ENCODE measurements at places on chromosomes 6 and 20.

DNA sequence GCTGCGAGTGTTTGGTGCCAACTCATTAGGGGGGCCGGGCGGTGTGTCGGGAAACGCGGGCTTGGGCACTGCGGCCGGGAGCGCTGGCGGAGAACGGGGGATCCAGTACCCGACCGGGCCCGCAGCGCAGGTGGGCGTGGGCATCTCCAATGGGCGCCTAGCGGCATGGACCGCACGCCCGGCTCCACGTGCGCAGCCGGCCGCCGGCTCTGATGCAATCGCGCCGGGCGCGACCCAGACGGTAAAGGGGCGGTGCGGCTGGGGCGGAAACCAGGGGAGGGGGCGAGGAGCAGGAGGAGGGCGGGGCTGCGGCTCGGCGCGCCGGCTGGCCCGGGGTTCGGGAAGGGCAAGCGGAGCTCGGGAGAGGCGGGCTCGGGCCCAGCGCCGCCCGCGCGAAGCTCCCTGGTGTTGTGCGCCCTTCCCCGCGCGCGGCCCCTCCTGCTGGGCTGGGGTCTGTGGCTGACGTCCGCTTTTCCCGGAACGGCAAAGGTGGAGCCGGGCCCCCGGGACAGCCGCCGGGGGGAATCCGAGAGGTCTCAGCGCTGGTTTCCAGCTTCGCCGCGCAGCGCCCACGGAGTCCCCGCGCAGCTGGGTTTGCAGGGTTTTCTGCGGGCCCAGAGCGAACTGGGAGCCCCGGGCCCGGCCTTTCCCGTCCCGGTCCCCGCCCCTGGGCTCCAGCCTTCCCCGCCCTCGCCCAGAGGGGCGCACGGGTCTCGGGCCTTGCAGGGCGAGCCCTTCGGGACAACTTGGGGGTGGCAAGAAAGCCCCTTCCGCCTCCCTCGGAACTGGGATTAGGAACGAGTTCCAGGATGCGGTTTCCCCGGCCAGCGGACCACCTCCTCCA is 867 bp downstream of the MTHFD1L start:
- peak; percentile 71 for DNase-seq

- no peak for DNase-seq
These were observed 230.6 kb upstream of the SUPT3H start for GRCh38 chr6:45608252-45608913.

DNA sequence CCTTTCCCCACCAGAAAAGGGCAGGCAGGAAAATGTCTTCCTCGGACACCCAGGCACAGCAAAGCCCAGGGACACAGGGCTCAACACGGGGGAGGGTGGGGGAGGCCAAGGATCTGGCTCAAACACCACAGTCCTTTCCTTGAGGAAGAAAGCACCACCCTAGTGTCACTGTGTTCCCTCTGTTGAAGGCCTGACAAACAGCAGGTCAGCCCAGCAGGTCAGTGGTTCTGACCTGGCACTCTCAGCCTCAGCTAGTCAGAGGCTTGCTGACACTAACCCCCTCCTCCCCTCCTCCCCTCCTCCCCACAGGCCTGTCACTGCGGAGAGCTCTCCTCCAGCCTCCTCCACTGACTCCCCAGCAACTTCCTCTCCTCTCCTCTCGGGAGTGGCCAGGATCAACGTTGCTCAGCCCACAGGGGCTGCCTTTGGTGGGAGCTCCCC is 239.6 kb downstream of the LRFN2 start:
- no peak for DNase-seq

- no peak for DNase-seq
These were observed 568.5 kb upstream of the ID4 start for GRCh38 chr6:19268718-19269117.

GRCh38 chr20:33291416-33291815 is 8.4 kb downstream of the BPIFB1 start:
- DNase-seq, result no peak

GRCh38 chr6:47520282-47520681 is 42.7 kb downstream of the CD2AP start:
- DNase-seq, result no peak

GRCh38 chr6:74879976-74880375 is 325.9 kb downstream of the COL12A1 start:
- no peak for DNase-seq

GRCh38 chr6:136720045-136720770 is 72.1 kb downstream of the MAP3K5 start:
- DNase-seq, result no peak

GRCh38 chr6:52881996-52882841 is 27.3 kb downstream of the GSTA3 start:
- peak; percentile 54 for DNase-seq

DNA sequence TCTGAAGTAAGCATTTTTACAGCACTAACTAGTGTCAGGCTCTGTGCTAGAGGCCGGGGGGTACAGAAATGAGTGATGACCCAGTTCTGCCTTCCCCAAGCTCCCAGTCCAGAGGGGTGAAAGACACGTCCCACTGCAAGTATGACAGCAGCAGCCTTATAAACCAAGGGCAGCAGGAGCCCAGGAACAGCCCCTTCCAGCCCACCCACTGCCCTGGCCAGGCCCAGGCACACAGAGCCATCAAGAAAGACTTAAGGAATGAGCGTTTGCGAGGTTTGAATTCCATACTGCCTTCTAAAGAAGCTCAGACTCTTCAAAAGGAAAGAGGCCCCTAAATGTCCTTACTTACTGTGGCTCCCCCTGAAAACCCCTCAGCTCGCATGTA is 10.0 kb downstream of the TRERF1 start:
- no peak for DNase-seq

GRCh38 chr20:52160621-52161204 is 30.9 kb downstream of the ZFP64 start:
- DNase-seq, result no peak

DNA sequence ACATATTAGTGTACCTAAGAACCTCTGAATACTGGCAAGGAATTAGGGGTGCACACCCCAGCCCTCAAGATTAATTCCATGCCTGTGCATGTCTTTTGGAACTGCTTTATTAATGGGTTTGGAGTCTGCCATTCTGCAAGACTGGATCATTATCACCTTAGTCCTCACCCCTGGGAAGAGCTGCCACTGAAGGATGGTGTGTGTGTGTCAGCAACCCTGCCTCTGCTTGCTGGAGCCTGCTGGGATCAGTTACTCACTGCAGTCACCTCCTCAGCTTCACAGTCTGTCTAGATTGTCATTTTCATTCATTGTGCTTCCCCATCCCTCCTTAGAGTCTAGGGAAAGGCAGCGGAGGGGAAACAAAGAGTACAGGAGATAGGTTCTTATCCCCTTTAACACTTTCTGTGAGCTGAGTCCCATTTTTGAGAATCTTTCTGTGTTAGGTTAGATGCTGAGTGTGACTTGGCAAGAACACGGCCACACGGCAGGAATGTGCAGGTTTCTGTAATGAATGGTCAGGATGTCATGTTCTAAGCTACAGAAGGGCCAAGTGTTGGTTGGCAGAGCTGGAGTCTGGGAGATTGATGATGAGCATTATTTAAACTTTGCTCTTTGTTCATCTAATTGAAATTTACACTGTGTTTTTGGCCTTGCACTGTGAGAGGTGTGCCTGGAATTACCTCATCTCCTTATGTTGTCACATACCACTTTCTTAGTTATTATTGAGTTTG is 21.1 kb downstream of the GHRH start:
- no peak for DNase-seq

GRCh38 chr6:74100719-74101287 is 404.8 kb downstream of the CD109 start:
- DNase-seq, result no peak
